ENCODE measurements at places on chromosomes 11 and 22. TPM values are rescaled to one million over a fixed set of nuclear protein-coding genes. Genes with fewer than 3 reads are reported as not detected.

Gene ATXN10
- polyA plus RNA-seq = 113 TPM

DNA sequence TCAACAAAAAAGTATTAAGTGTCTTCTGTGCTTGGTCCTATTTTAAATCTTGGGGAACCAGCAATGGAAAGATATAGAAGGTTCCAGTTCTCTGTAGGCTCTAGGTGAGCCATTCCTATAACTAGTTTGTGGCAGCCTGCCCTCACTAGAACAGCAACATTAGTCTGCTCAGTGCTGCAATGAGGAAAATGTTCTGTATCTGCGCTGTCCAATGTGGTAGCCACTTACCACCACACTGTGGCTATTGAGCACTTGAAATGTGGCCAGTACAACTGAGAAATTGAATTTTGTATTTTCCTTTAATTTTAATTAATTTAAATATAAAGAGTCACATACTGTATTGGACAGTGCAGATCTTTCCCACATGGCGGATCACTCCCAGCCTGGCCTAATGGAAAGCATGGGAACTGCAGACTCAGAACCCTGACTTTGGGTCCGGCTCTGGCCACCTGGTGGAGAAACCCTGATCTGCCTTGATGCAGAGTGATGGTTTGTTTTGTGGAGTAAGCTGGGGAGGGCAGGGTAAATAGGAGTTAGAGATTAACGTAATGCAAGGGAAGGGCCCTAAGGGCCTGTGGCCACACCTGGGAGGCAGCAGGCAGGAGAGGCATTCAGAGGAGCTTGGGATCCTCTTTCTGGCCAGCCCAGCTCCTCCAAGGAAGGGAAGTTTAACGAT lies 101.0 kb downstream of the ME3 start:
- no peaks in the 10 kb centered on the region for H3K36me3 ChIP-seq
- no peak overlapping the region for H3K27ac ChIP-seq
- H3K4me3 ChIP-seq = no peak overlapping the region
- H3K27me3 ChIP-seq = peaks cover 9% of the 10 kb centered on the region

Gene TRIM49
- not detected for polyA plus RNA-seq

- H3K36me3 ChIP-seq = no peaks in the 10 kb centered on the region
- DNase-seq = no peak
- H3K4me3 ChIP-seq = no peak overlapping the region
Observed at GRCh38 chr11:134987223-134987768, 575.3 kb upstream of the B3GAT1 start.

DNA sequence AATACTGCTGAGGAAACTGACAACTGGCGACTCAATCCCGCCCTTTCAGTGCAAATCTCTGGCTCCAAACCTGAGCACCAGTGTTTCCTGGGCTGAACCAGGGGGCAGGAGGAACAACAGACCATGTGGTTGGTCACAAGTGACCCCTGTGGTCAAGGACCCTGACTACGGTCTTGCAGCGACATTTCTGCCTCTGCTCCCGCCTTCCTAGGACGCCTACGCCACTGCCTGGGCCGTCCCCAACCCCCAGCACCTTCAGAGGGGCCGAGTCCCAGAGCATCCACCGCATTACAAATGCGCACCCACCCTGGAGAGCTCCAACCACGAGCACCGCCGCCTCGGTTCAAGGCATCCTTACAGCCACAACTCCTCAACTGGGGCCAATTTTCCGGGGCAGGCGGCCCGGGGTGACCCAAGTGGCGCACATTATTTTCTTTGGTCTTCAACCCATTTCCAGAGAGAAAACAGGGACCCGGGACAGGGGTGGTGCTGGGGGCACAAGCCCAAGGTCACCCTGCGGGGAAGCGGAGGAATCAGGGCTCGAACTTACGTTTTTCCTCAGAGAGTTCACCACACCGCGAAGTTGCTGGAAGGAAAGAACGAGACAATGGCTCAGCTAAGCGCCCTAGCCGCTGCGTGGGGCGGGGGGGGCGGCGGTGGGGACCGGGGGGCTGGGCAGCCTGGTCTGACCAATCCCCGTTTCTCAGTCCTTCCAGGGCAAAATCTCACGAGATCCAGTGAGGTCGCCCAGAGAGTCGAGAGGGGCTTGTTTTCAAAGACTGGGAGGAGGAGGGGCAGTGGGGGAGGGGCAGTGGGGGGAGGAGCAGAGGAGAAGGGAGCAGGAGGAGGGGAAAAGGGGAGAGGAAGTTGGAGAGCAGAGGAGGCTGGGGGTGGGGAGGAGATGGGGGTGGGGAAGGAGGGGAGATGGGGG lies 1.8 kb downstream of the PRAME start:
- DNase-seq = no peak
- H3K27ac ChIP-seq = no peak overlapping the region
- H3K27me3 ChIP-seq = peaks cover 6% of the 10 kb centered on the region
- H3K36me3 ChIP-seq = no peaks in the 10 kb centered on the region
- H3K4me1 ChIP-seq = no peaks in the 10 kb centered on the region

- DNase-seq = no peak
- H3K36me3 ChIP-seq = no peaks in the 10 kb centered on the region
Observed at GRCh38 chr11:62393061-62393611, 25.7 kb upstream of the SCGB1A1 start.

Gene DENND6B
- polyA plus RNA-seq = not detected

Gene HSPB2
- not detected for polyA plus RNA-seq

Gene GLB1L3
- not detected for polyA plus RNA-seq

- peaks cover 13% of the 10 kb centered on the region for H3K4me1 ChIP-seq
- no peaks in the 10 kb centered on the region for H3K36me3 ChIP-seq
- H3K27ac ChIP-seq = no peak overlapping the region
- peaks cover 16% of the 10 kb centered on the region for H3K27me3 ChIP-seq
- DNase-seq = no peak
- H3K4me3 ChIP-seq = no peak overlapping the region
Observed at GRCh38 chr11:102114032-102114431, 3.8 kb downstream of the YAP1 start.

Gene RGL4
- 42.8 TPM for polyA plus RNA-seq

Gene TMEM191B
- polyA plus RNA-seq = 4.9 TPM

GRCh38 chr22:41827671-41828070 lies 5.2 kb upstream of the SREBF2 start:
- no peak overlapping the region for H3K27ac ChIP-seq
- H3K36me3 ChIP-seq = peaks cover 9% of the 10 kb centered on the region
- no peak overlapping the region for H3K4me3 ChIP-seq
- H3K27me3 ChIP-seq = peaks cover under 1% of the 10 kb centered on the region
- no peak for DNase-seq
- peaks cover 17% of the 10 kb centered on the region for H3K4me1 ChIP-seq

DNA sequence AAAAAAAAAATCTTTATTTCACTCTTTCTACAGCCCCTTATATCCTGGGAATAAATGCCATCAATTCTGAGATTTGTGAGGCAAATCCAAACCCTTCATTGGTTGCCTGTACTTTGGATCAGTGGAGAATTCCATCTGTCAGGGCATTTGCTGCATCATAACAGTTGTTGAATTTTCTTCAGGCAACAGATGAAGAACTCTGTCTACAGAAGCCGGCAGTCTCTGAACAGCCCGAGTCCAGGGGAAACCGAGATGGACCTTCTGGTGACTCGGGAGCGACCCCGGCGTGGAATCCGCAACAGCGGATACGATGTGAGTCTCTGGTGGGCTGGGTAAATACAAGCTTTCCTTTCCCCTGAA lies 82.3 kb downstream of the C11orf91 start:
- no peak for DNase-seq
- H3K27me3 ChIP-seq = peaks cover 8% of the 10 kb centered on the region
- H3K4me1 ChIP-seq = no peaks in the 10 kb centered on the region
- H3K4me3 ChIP-seq = no peak overlapping the region
- H3K36me3 ChIP-seq = no peaks in the 10 kb centered on the region

DNA sequence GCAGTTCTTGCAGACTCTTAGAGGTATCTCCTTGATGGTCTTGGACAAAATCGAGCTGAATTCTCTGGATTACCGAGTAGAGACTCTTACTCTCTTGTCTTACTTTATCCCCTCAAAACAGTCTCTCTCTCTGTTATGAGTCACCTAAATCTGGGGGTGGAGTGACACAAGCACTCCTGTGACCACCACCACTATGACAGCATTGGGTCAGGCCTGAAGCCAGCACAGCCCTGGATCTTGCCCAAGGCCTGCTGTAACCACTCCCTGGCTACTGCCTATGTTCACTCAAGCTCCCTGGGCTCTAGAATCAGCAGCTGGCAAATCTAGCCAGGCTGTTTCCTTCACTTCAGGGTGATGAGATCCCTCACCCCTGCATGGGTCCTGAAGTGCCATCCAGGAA lies 662.5 kb downstream of the LUZP2 start:
- DNase-seq = no peak
- H3K4me1 ChIP-seq = no peaks in the 10 kb centered on the region
- no peaks in the 10 kb centered on the region for H3K27me3 ChIP-seq
- no peak overlapping the region for H3K4me3 ChIP-seq
- H3K27ac ChIP-seq = no peak overlapping the region

Gene SLC22A9
- not detected for polyA plus RNA-seq

GRCh38 chr11:118883368-118884071 lies at the start of gene CXCR5:
TSS of gene CXCR5 (plus strand) at chr11:118883892. CDS start at chr11:118883942, 50 bp downstream.
- no peak for DNase-seq
- no peak within 1 kb of the TSS for H3K4me3 ChIP-seq
- peaks cover 27% of the 10 kb centered on the region for H3K4me1 ChIP-seq
- H3K36me3 ChIP-seq = no peaks in the 10 kb centered on the region

Gene MS4A6A
- 34.2 TPM for polyA plus RNA-seq

DNA sequence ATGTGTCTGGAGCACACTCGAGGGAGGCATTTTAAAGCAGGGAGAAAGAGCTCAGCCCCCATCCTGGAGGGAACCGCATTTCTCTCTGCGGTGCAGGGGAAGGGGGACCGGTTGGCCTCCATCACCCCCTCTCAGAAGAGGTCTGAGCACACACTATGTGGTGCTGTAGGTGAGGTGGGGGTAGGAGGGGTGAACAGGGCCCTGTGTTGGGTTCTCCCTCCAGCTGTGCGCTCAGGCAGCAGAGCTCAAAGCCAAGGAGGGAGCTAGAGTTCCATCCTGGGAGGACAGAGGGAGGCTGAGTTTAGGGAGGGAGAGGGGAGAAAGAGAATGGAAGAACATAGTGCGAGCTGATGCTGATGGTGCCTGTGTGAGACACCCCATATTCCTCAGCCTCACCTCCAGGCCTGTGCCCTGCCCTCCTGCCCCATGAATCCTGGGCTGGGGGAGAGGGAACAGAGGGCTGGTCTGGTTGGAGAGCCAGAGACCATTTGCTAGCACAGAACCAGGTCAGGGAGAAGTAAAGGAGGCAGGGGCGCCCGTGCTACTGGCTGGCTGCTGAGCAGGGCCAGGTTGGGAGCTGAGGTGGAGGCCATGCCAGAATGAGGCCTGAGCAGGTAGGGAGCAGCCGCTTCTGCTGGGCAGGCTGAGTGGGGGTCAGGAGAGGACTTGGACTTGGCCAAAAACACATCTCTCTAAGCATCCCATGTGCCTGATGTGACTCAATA lies 43.7 kb downstream of the ALX4 start:
- H3K27me3 ChIP-seq = no peaks in the 10 kb centered on the region
- H3K4me3 ChIP-seq = no peak overlapping the region
- DNase-seq = no peak

DNA sequence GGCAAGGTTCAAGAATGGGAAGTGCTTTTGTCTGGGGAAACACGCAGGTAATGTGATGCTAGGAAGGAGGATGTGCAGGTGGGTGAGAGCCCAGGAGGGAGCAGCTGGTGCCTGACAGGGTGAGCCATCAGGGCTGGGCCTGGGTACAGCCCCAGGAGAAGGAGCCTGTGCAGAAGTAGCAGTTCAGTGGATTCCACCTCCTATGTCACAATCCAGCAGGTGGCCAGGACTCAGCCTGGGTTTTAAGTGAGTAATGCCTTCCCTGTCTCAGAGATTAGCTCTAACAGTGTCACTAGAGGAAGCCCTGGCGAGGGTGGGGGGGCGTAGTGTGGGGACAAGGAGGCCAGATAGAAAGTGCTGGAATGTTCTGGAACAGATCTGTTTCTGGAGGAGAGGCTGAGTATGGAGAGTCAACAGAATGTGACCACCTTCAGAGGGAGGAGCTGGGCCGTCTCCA lies 8.1 kb downstream of the RIC8A start:
- DNase-seq = no peak
- no peak overlapping the region for H3K27ac ChIP-seq
- H3K27me3 ChIP-seq = no peaks in the 10 kb centered on the region

Gene TSG101
- polyA plus RNA-seq = 41.3 TPM

Gene PRRG4
- polyA plus RNA-seq = not detected

GRCh38 chr11:22084056-22084455 lies 108.8 kb upstream of the ANO5 start:
- H3K4me3 ChIP-seq = no peak overlapping the region
- no peak overlapping the region for H3K27ac ChIP-seq
- H3K36me3 ChIP-seq = no peaks in the 10 kb centered on the region
- H3K27me3 ChIP-seq = no peaks in the 10 kb centered on the region

Gene KREMEN1
- not detected for polyA plus RNA-seq

DNA sequence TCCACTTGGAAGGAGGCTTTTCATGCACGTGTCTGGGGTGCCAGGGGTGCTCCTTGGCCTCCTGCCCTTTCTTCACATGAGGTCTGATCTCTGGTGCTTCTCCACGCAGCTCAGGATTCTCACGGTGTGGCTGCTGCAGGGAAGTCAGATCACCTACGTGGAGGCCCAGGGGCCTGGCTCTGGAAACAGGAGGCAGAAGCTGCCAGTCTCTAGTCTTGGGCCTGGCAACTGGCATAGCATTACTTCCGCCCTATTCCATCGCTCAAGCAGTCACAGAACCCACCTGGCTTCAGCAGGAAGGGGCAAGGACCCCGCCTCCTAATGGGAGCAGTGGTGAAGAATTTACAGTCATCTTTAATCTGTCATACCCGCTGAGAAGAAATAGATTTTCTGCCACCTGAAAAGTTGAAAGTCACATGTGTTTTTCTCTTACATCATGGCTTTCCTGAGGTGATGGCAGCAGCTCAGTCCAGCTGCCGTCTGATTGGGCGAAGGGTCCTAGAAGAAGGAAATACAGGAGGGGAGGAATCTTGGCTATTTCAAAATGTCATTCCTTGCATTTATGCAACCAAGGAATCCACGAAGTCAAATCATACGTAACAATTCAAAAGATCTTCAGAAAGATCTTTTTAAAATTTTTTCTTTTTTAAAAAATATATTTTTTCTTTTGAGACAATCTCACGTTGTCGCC lies 50.1 kb upstream of the DKK3 start:
- peak overlapping the region; percentile 29 for H3K27ac ChIP-seq
- H3K27me3 ChIP-seq = no peaks in the 10 kb centered on the region

Gene GSTT2B
- polyA plus RNA-seq = not detected

Gene TRIM44
- polyA plus RNA-seq = 55.3 TPM
